ENCODE measurements at places on chromosomes 16 and 17.

GRCh38 chr16:72985148-72985941, 62.6 kb downstream of the ZFHX3 start:
- no peak for DNase-seq

GRCh38 chr16:55370762-55371482, 46.9 kb downstream of the IRX6 start:
- no peak for DNase-seq

- DNase-seq, result no peak
Observed at GRCh38 chr16:10895053-10895946, 18.3 kb downstream of the CIITA start.

GRCh38 chr17:29621751-29622194, 939 bp downstream of the CORO6 start:
- no peak for DNase-seq

GRCh38 chr16:11238272-11239202, 17.5 kb downstream of the SOCS1 start:
- DNase-seq, result no peak

- DNase-seq, result no peak
Observed at GRCh38 chr16:49013727-49014080, 267.9 kb downstream of the CBLN1 start.
